ENCODE measurements at places on chromosomes 2 and 18. TPM values are rescaled to one million over a fixed set of nuclear protein-coding genes. Genes with fewer than 3 reads are reported as not detected.

Gene TUBA4B
- 0.26 TPM for total RNA-seq

Gene ALPP
- 0.56 TPM for total RNA-seq

Gene ANKRD53
- total RNA-seq, result not detected

Gene FAM124B
- total RNA-seq, result 0.06 TPM

Gene TXNDC9
- 50.3 TPM for total RNA-seq

Gene TMEM182
- total RNA-seq, result 3.6 TPM

Gene CTLA4
- not detected for total RNA-seq

Gene IL1A
- 0.10 TPM for total RNA-seq

Gene MAP3K19
- total RNA-seq, result not detected

Gene FOXI3
- not detected for total RNA-seq

Gene ST6GAL2
- total RNA-seq, result 15.6 TPM

Gene VWC2L
- total RNA-seq, result not detected

Gene SIX2
- 0.27 TPM for total RNA-seq

Gene CD8B2
- total RNA-seq, result not detected

Gene LIMS3
- total RNA-seq, result not detected

Gene MROH2A
- 0.28 TPM for total RNA-seq

Gene ASAP2
- total RNA-seq, result 37.5 TPM

Gene SPAST
- 14.7 TPM for total RNA-seq

Gene TANC1
- 9.1 TPM for total RNA-seq

Gene RNU2-63P
- not detected for total RNA-seq

Gene REG3G
- not detected for total RNA-seq

Gene LOXHD1
- total RNA-seq, result not detected

Gene TBC1D8
- total RNA-seq, result 50.6 TPM

Gene DCAF17
- 10.8 TPM for total RNA-seq

Gene AQP12B
- total RNA-seq, result not detected

Gene FIGN
- 1.7 TPM for total RNA-seq

Gene CD8A
- total RNA-seq, result 0.34 TPM

Gene TFCP2L1
- total RNA-seq, result 0.95 TPM

Gene SLC40A1
- 4.2 TPM for total RNA-seq

Gene UPP2
- not detected for total RNA-seq

Gene ACTR3
- 307 TPM for total RNA-seq

Gene PTH2R
- not detected for total RNA-seq

Gene HOXD8
- total RNA-seq, result 5.4 TPM

Gene SS18
- total RNA-seq, result 52.8 TPM

Gene PROM2
- not detected for total RNA-seq

Gene SRD5A2
- total RNA-seq, result not detected

Gene DLX1
- 4.3 TPM for total RNA-seq

Gene TTC31
- total RNA-seq, result 16.7 TPM

Gene CRACDL
- total RNA-seq, result 0.32 TPM

Gene TWIST2
- total RNA-seq, result 20.7 TPM

Gene IL37
- not detected for total RNA-seq

Gene C2orf74
- total RNA-seq, result 20.4 TPM

Gene NEB
- total RNA-seq, result 0.17 TPM

Gene IL1F10
- not detected for total RNA-seq

Gene TCF23
- total RNA-seq, result not detected

Gene MC2R
- total RNA-seq, result not detected

Gene SCN7A
- total RNA-seq, result not detected

Gene TUBB8B
- total RNA-seq, result not detected

Gene GIGYF2
- 31.2 TPM for total RNA-seq
